ENCODE measurements at places on chromosomes 7 and 10.

DNA sequence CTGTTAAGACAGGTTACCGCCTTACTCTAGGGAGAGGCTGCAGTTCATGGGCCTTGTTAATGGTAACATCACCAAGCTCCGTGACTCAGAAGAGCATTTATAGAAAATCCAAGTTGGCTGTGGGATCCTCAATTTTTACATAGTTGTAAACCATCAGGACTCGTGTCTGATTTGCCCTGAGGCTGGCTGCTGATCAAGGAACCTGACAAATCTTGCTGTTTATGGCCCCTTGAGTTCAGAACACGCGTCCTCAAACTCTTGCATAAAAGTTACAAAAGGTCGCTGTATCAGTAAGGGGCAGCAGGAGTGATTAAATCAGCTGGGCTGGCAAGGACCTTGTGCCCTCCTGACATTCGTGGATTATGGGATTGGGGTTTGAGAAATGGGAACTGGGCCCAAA is 4.6 kb downstream of the SLC13A4 start:
- DNase-seq, result no peak

DNA sequence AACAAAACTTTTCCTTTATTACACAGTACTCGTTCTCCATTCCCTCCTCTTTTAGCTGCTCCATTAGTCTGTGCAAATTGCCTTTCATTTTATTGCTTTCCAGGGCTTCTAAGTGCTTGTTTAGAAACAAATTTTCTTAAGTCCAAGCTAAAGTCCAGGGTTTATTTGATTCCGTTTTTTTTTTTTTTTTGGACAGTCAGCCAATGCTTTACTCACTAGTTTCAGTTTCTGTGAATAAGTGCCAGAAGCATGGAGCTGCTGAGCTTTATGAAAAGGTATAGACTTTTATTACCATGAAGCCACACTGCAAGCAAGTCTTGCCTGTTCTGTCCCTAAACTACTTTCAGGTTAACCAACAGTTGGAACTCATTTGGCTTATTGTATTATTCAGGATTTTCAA is 455.0 kb downstream of the GFRA1 start:
- no peak for DNase-seq

DNA sequence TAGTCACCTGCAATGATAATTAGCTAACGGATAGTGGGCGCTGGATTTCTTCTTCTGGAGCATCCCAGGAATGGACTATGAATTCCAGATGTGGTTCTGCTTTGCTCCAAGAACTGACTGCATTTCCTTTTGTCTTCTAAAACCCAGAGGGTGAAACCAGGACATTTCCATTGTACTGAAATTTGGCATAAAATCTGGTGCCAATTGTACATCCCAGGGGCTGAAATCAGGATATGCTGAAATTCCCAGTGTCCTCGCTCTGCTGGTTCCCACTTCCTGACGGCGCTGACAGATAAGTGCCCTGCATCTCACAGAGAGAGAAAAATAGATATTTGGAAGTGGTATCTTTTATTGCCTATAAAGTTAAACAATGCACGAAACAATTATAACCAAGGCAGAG is 31.9 kb downstream of the RBM20 start:
- no peak for DNase-seq

DNA sequence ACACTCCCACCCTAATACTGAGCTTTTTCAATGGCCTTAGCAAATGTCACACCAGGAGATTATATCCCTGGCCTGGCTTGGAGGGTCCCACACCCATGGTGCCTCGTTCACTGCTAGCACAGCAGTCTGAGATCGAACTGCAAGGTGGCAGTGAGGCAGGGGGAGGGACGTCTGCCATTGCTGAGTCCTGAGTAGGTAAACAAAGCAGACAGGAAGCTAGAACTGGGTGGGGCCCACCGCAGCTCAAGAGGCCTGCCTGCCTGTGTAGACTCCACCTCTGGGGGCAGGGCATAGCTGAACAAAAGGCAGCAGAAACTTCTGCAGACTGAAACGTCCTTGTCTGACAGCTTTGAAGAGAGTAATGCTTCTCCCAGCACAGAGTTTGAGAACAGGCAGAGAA is 338.9 kb upstream of the MBL2 start:
- no peak for DNase-seq

DNA sequence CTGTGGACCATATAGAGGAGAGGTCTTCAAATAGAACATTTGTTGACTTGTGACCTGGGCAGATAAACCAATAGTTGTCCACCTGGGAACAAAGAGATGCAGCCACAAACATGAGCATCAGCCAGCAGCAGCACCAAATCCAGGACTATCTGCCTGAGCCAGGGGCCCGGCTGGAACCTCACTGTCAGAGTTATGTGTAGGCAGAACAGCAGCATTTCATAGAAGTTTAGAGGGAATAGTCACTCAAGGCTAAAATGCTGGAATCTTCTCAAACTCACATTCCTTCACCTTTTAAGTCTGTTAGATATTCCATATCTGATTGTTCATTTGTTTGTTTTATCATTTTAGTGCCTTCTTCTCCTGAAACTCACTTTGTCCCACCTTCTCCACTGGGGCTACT is 72.2 kb upstream of the IL6 start:
- DNase-seq, result no peak

GRCh38 chr10:17817790-17818189 is 8.6 kb downstream of the MRC1 start:
- no peak for DNase-seq

DNA sequence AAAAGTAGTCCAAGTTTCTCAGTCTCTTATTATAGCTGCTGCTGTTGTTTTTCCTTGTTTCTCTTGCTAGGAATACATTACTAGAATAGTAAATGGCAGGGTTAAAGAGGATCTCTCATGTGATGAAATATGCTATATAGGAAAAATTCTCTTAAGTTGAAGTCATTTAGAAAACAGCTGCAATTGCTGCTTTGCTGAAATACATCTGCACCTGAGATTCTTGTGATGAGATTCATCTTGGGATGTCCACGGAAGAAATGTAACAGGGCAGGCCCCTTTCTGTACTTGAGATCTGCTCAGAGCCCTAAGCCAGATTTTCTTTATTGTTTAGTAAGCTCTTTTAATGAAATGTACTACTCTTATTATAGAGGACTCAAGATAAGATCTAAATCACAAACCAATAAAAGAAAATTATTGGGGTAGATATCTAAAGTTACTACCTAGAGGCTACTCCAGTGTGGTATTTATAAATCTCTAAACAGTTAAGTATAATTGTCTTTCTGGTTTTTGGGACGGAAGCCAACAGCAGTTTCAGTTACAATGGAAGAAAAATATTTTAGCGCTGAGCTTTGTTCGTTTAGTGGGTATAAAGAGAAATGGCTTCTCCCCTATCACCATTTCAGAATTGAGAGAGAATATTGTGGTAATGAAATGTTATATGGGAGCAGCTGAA is 701.5 kb downstream of the KCNMA1 start:
- no peak for DNase-seq

- no peak for DNase-seq
Measured at GRCh38 chr10:4061441-4061951, 276.5 kb upstream of the KLF6 start.

DNA sequence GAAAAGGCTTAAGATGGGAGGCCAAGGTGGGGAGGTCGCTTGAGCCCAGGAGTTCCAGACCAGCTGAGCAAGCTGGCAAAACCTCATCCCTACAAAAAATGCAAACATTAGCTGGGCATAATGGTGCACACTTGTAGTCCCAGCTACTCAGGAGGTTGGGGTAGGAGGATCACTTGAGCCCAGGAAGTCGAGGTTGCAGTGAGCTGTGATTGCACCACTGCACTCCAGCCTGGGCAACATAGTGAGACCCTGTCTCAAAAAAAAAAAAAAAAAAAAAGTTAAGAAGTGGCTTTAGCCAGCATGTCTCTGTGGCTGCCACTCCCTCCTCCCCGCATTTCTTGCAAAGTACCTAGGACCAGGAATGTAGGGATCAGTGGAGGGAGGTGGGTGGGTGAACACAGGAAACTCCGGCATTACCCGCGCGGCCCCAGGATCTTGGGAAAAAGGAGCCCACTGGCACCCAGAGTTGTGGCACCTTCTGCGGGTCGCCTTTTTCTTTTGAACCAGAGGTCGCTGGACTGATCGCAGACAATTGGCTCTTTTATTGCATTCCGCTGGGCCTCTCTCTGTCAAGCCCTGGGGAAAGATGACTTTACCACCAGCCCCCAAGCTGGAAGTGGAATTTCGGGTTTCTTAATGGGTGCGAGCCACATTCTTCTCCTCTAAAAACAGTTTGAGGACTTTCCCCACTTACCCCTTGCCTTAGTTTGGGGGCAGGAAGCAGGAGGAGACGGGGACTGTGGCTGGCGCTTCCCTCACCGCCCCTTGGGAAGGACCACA is 3.5 kb downstream of the VGF start:
- no peak for DNase-seq

- DNase-seq, result no peak
Measured at GRCh38 chr7:132618271-132618955, 42.1 kb upstream of the PLXNA4 start.

- DNase-seq, result no peak
Measured at GRCh38 chr7:73844848-73845460, 2.6 kb upstream of the METTL27 start.

DNA sequence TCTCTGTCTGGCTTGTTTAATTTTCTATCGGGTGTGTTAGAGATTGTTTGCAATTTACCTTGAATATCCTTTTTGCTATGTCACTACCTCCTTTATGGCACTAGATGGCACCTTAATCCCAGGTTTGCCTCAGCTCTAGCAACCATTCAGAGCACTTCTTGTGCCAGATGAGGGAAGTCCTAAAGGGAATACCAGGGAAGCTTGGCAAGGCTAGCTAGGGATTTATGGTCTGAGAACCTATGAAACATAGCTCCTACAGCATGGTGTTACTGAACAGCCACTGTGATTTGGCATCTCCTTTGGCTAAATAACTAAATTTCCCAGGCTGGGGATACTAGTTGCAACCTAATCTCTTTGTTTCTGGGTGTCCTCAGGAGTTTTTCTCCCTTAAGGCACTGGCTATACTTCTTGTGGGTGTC is 69.0 kb upstream of the VOPP1 start:
- peak; percentile 63 for DNase-seq

- no peak for DNase-seq
Measured at GRCh38 chr7:141126107-141126506, 52.2 kb downstream of the TMEM178B start.

DNA sequence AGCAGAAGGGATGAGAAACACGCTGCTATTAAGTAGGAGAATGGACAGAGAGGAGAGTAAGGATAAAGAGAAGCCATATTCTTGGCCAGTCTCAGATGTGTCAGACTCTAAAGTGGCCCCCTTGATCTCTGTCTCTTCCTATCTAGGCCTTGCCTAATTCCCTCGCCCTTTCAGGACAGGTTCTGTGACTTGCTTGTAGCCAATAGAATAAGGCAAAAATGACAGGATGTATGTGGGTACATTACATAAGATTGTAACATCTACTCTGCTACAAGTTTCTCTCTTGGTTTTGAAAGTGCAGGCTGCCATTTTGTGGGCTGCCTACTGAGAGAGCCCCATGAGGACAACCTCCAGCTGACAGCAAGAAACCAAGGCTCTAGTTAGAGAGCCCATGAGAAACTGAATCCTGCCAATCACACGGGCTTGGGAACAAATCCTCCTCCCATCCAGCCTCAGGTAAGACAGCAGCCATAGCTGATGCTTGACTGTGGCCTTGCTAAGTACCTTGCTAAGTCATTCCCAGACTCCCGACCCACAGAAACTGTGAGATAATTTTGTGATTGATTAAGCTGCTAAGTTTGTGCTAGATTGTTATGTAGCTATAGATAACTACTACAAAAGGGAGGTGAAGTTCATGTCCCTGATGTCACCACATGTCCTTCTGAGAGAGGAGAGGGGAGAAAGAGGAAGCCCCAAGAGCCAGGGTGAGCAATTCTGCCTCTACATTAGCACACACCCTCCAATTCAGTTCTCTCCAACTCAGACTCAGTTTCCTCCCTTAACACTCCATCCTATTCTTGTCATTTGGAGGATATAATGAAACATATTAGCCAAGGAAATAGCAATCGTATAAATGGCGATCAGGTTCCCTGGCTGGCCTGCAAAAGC is 185.5 kb downstream of the SGMS1 start:
- no peak for DNase-seq

All from NCI-H446 treated with DMSO at 0.1 percent for 48 hours (cell line).